ENCODE measurements at places on chromosomes 1 and 21. TPM values are rescaled to one million over a fixed set of nuclear protein-coding genes. Genes with fewer than 3 reads are reported as not detected.
A peak's percentile ranks its signal among the peaks of the same experiment; 100 is the strongest.

The FAM72D gene
- 4.9 TPM for polyA plus RNA-seq

GRCh38 chr21:43191521-43191920 is 22.7 kb downstream of the CRYAA start:
- DNase-seq = no peak
- H3K36me3 ChIP-seq = no peaks in the 10 kb centered on the region
- H3K27me3 ChIP-seq = no peaks in the 10 kb centered on the region
- no peak overlapping the region for H3K4me3 ChIP-seq

The MAP3K7CL gene
- polyA plus RNA-seq = 0.08 TPM

The AMIGO1 gene
- 2.4 TPM for polyA plus RNA-seq

The ADCY10 gene
- polyA plus RNA-seq = 0.02 TPM

The C1orf116 gene
- 1.7 TPM for polyA plus RNA-seq

- H3K27ac ChIP-seq = no peak overlapping the region
- no peaks in the 10 kb centered on the region for H3K36me3 ChIP-seq
Observed at GRCh38 chr1:113659556-113659955, 99.7 kb downstream of the PHTF1 start.

DNA sequence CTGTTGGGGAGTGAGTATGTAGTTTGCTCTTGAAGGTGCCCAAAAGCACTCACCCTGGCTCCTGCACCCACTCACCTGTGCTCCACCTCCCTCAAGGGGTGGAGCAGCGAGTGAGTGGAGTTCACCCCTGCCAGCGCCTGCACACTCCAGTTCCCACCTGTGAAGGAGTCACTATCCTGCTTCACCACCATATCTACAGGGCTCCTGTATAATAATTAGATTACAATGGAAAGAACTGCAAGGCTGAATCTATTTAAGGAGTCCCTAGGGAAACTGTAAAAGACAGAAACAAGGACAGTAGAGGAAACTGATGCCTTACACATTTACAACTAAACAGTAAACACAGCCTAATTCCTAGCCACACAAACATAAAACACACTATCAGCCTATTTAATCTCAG is 4.1 kb downstream of the DNAI4 start:
- H3K27ac ChIP-seq = no peak overlapping the region
- no peak overlapping the region for H3K4me3 ChIP-seq
- DNase-seq = no peak
- H3K4me1 ChIP-seq = no peaks in the 10 kb centered on the region
- no peaks in the 10 kb centered on the region for H3K27me3 ChIP-seq

DNA sequence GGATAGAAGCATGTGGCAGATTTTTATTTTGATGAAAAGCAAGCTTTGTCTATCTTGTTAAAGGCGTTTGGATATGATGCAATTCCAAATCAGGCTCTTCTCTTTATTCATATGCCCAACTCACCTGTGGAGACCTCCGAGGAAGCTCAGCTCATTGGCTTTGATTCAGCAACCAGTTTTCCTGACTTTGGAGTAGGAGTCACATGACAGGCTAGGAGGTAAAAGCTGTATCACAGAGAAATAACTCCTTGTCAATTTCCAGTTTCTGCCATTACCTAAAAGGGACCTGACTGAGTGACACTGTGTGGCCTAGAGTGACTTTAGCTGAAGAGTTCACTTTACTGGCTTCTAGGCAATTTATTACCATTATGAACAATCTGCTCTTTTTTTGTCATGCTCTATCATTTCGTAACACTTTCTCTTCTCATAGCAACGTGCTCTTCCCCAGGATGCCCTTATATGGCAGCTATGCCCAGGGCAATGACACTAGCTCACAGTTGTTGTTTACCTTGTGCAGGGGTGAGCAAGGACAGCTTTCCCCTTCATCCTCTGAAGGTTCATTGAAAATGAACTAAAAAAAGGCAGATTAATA is 107.2 kb downstream of the KCNK1 start:
- no peak overlapping the region for H3K4me3 ChIP-seq
- no peak overlapping the region for H3K27ac ChIP-seq

The ALDH9A1 gene
- polyA plus RNA-seq = 63.8 TPM

The SLC30A7 gene
- 5.5 TPM for polyA plus RNA-seq

The PTPN7 gene
- polyA plus RNA-seq = 0.20 TPM

DNA sequence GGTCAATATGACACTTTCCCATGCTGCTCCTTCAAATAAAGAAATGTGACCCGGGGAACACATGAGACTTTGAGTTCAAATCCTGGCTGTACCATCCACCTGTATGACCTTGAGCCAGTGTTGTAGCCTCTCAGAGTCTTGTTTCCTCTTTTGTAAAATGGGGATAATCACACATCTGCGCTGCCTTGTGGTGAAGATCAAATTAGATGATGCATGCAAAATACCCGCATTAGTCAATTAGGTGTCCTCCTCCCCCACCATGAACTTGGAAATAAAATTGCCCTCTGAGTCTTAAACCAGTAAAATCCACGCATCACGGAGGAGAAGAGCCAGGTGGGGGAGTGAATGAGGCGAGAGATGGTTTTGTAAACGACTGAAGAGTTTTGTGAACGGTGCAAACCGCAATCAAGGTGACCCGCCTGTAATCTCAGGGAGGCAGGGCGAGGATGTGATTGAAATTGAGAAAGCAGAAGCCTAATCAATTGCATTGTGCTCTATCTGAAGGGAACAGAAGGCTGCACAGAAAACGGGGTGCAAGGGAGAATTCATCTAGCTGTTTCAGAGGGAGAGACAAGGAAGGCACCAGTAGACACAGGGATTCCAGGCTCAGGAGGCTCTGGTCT is 5.8 kb upstream of the AHDC1 start:
- no peak overlapping the region for H3K4me3 ChIP-seq
- DNase-seq = no peak
- H3K27me3 ChIP-seq = no peaks in the 10 kb centered on the region
- no peak overlapping the region for H3K27ac ChIP-seq

GRCh38 chr1:10839188-10839770 is 42.8 kb upstream of the CASZ1 start:
- peaks cover 2% of the 10 kb centered on the region for H3K27me3 ChIP-seq
- H3K27ac ChIP-seq = no peak overlapping the region
- no peaks in the 10 kb centered on the region for H3K4me1 ChIP-seq
- H3K4me3 ChIP-seq = no peak overlapping the region

The PLPPR5 gene
- 1.9 TPM for polyA plus RNA-seq

DNA sequence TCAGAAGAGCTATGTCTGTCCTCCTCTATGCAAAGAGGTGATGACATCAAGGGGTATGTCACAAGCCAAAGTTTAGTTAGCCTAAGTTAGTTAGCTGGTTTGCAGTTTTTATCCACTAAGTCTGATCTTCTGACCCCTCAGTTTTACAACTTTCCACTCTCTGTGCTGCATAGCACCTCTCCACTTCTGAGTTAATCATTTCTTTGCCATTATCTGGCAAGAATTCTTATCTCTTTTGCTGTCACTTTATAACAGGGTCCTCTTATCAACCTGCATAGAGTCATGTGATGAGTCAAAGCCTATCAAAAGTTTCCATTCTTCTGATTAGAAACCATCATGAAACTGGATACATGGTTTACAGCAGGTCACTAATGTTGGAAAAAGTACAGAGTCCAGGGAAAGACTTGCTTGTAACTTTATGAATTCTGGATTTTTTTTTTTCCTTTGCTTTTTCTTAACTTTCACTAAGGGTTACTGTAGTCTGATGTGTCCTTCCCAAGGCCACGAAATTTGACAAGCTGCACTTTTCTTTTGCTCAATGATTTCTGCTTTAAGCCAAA is at the start of gene NR5A2:
Gene NR5A2 (plus strand): TSS at position 447 of the 560 bp plus-strand sequence. CDS start 138 bp downstream, outside the sequence.
- peaks cover 23% of the 10 kb centered on the region for H3K27me3 ChIP-seq
- no peaks in the 10 kb centered on the region for H3K4me1 ChIP-seq
- no peak within 1 kb of the TSS for H3K27ac ChIP-seq

GRCh38 chr1:196128835-196129234 is 479.4 kb downstream of the KCNT2 start:
- DNase-seq = no peak
- H3K27ac ChIP-seq = no peak overlapping the region
- H3K4me3 ChIP-seq = no peak overlapping the region
- no peaks in the 10 kb centered on the region for H3K36me3 ChIP-seq
- no peaks in the 10 kb centered on the region for H3K4me1 ChIP-seq
- H3K27me3 ChIP-seq = no peaks in the 10 kb centered on the region

- no peak overlapping the region for H3K27ac ChIP-seq
- H3K4me3 ChIP-seq = no peak overlapping the region
- no peaks in the 10 kb centered on the region for H3K36me3 ChIP-seq
- H3K4me1 ChIP-seq = no peaks in the 10 kb centered on the region
- no peaks in the 10 kb centered on the region for H3K27me3 ChIP-seq
Observed at GRCh38 chr1:77202751-77203150, 16.5 kb downstream of the PIGK start.

DNA sequence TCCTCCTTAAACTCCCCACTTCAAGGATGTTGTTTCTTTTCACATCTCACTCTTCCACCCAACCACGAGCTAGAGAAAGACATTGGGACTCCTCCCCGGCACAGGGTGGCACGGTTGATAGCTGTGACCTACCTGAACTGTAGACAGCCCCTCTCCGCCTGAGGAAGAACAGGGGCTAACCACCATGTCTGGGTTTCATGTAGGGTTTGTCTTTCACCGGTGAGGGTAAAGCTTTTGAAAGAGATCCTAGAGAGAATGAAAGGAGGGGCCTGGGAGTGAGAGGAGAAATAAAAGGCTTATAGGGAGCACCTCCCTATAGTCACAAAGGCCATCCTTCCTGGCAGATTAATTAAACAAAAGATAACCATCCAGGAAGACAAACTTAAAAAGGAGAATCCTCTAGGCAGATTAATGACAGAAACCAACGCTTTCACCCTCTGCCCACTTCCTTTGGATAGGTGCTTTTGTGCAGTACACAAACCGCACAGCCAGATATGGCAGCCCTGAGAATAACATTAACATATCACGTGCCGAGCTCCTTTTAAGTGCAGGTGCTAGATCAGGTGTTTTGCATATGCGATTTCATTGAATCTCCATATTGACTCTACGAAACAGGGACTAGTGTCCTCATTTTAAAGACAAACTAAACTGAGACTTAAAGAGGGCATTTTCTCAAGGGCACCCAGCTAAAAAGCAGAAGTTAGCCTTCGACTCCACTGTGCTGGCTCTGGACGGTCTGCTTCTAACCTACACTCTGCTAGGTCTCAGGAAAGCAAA is 178.1 kb upstream of the RUNX1 start:
- no peaks in the 10 kb centered on the region for H3K4me1 ChIP-seq
- no peaks in the 10 kb centered on the region for H3K27me3 ChIP-seq
- DNase-seq = no peak
- H3K36me3 ChIP-seq = no peaks in the 10 kb centered on the region
- no peak overlapping the region for H3K4me3 ChIP-seq

The LCE2C gene
- not detected for polyA plus RNA-seq

- H3K4me1 ChIP-seq = no peaks in the 10 kb centered on the region
- no peak overlapping the region for H3K27ac ChIP-seq
- no peak for DNase-seq
- H3K4me3 ChIP-seq = no peak overlapping the region
Observed at GRCh38 chr1:241582921-241583321, 50.7 kb downstream of the KMO start.

- no peaks in the 10 kb centered on the region for H3K36me3 ChIP-seq
- no peaks in the 10 kb centered on the region for H3K27me3 ChIP-seq
- peak; percentile 85 for DNase-seq
Observed at GRCh38 chr21:32645261-32646182, 33.3 kb upstream of the CFAP298 start.

GRCh38 chr1:6287431-6287886 is 26.6 kb upstream of the GPR153 start:
- no peaks in the 10 kb centered on the region for H3K4me1 ChIP-seq
- no peaks in the 10 kb centered on the region for H3K36me3 ChIP-seq
- H3K27ac ChIP-seq = no peak overlapping the region
- H3K4me3 ChIP-seq = no peak overlapping the region

DNA sequence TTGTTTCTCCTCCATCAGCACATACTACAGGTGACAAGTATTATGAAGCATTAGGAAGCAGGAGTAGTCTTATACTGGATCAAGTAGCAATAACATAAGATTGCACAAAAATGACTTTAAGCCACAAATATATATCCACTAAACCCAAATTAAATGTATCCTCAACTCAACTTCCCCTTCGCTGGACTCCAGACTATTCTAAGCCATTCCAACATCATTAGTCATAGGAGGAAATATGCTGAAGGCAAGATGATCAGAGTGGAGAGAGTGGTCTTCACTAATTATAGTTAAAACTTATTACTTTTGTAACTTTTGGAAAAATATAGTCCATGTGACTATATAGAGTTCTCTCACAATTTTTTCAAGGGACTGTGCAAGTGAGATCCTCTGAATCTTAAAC is 390.7 kb upstream of the ZP4 start:
- H3K4me1 ChIP-seq = no peaks in the 10 kb centered on the region
- no peak overlapping the region for H3K4me3 ChIP-seq
- no peak overlapping the region for H3K27ac ChIP-seq
- no peaks in the 10 kb centered on the region for H3K36me3 ChIP-seq
- DNase-seq = no peak

DNA sequence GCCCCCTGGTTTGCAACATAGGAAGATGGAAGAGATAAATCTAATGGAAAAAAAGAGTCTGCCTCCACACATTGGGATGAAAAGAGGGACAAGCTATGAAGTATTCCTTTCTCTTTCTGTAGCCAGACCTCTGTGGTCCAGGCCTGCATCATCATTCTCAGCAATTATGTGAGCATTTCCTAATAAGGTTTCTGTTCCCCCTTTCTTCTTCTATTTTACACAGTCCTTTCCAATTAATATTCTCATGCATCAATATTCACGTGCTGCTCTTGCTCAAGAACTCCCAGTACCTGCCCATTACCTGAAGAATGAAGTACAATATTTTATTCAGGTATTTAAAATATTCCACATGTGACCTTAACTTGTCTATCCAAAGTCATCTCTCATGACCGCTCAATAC is 8.2 kb upstream of the SLC30A1 start:
- H3K4me1 ChIP-seq = no peaks in the 10 kb centered on the region
- H3K36me3 ChIP-seq = no peaks in the 10 kb centered on the region
- no peak for DNase-seq
- no peak overlapping the region for H3K27ac ChIP-seq

The CIART gene
- 33.3 TPM for polyA plus RNA-seq

DNA sequence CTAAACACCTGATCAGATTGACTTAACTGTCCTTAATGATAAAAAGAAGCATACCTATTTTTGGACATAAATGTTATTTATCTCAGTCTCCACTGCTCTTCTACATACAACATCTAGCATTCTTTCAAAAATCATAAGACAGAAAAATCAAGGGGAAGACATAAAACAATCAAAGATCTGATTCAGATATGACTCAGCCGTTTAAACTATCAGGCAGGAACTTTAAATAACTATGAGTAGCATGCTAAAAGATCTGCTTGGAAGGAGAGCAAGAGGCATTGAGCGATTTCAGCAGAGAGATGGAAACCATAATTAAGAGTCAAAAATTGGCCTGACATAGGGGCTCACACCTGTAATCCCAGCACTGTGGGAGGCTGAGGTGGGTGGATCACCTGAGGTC is 27.2 kb upstream of the SLC22A15 start:
- H3K4me3 ChIP-seq = no peak overlapping the region
- no peaks in the 10 kb centered on the region for H3K27me3 ChIP-seq
- H3K4me1 ChIP-seq = no peaks in the 10 kb centered on the region
- no peak for DNase-seq
- H3K27ac ChIP-seq = no peak overlapping the region
- H3K36me3 ChIP-seq = no peaks in the 10 kb centered on the region

GRCh38 chr1:196619721-196620120 is 11.5 kb upstream of the KCNT2 start:
- H3K4me1 ChIP-seq = no peaks in the 10 kb centered on the region
- no peaks in the 10 kb centered on the region for H3K36me3 ChIP-seq
- no peak for DNase-seq
- no peak overlapping the region for H3K27ac ChIP-seq

GRCh38 chr1:93087532-93087931 is 8.4 kb downstream of the MTF2 start:
- peaks cover 45% of the 10 kb centered on the region for H3K36me3 ChIP-seq
- peaks cover 10% of the 10 kb centered on the region for H3K4me1 ChIP-seq
- no peak for DNase-seq
- no peaks in the 10 kb centered on the region for H3K27me3 ChIP-seq
- H3K27ac ChIP-seq = no peak overlapping the region

The PGLYRP3 gene
- not detected for polyA plus RNA-seq
